ENCODE measurements at places on chromosomes 1 and 21.
A peak's percentile ranks its signal among the peaks of the same experiment; 100 is the strongest.

DNA sequence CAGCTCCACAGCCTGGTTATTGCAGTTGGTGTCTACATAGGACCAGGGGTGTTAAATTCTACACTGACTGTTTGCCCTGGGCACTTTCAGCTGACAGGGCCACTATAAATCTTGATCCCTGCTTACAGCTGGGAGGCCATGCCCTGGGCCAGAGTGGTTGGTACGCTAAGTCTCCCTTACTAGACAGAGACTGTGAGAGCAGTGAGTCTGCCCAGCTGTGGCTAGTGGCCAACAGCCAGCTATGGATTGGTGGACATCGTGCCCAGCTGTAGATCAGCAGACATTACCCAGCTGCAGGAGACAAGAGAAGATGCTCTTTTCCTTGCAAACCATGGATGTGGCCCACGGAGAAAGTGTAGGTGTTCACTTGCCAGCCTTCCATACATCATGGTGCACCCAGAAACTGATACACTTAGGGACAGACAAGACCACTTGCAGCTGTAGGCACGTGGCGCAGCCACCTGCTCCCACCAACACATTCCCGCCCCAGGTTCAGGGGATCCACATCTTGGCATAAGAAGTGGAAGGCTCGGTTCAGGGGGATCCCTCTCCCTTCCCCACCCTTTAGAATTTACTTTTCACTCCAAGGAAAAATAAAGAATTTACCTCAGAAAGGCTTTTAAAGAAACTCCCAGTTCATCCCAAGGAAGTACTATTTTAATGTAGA, 16.4 kb upstream of the PAX7 start:
- DNase-seq: no peak

GRCh38 chr1:116748272-116748671, 6.0 kb upstream of the CD2 start:
- DNase-seq: no peak

GRCh38 chr1:167401260-167401873, 117.0 kb downstream of the CD247 start:
- peak; percentile 36 for DNase-seq

GRCh38 chr1:236733653-236734052, 47.4 kb downstream of the ACTN2 start:
- DNase-seq: no peak
